Nephron progenitor cell (in vitro differentiated cells): ENCODE measurements at places on chromosomes 13 and 19.

DNA sequence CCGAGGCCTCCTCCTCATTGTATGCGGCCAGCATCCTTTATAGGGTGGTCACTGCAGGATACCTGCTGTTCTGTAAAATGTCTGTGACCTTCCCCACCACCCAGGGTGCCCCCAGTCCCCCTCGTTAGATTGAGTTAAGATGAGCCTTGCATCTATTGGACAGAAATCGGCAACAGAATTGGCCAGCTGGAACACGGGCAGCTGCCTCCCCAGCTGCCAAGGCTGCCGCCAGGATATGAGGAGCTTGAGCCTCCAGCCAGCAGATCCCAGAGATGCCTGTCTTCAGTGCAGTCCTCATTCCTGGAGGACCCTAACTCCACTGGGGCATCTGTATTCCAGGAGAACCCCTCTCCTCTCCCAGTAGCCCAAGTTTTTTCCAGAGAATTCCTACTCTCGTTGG lies 463.0 kb downstream of the TSHZ3 start:
- H3K36me3 ChIP-seq, result no peaks in the 10 kb centered on the region
- no peak overlapping the region for H3K4me3 ChIP-seq
- peaks cover 6% of the 10 kb centered on the region for H3K4me1 ChIP-seq

- no peaks in the 10 kb centered on the region for H3K36me3 ChIP-seq
- H3K4me1 ChIP-seq, result no peaks in the 10 kb centered on the region
- DNase-seq, result no peak
- no peak overlapping the region for H3K27ac ChIP-seq
- H3K4me3 ChIP-seq, result no peak overlapping the region
These were observed 109.9 kb downstream of the RBM26 start for GRCh38 chr13:79295906-79296706.

- H3K4me1 ChIP-seq, result no peaks in the 10 kb centered on the region
- H3K27ac ChIP-seq, result no peak overlapping the region
- H3K27me3 ChIP-seq, result peaks cover 14% of the 10 kb centered on the region
- DNase-seq, result no peak
- H3K4me3 ChIP-seq, result no peak overlapping the region
- H3K36me3 ChIP-seq, result no peaks in the 10 kb centered on the region
These were observed 41.0 kb downstream of the POU4F1 start for GRCh38 chr13:78562237-78562889.

GRCh38 chr13:77492982-77493381 lies 42.5 kb upstream of the SCEL start:
- no peak for DNase-seq
- H3K4me1 ChIP-seq, result no peaks in the 10 kb centered on the region
- H3K4me3 ChIP-seq, result no peak overlapping the region
- H3K27ac ChIP-seq, result no peak overlapping the region
- H3K36me3 ChIP-seq, result no peaks in the 10 kb centered on the region
- H3K27me3 ChIP-seq, result peaks cover 3% of the 10 kb centered on the region

DNA sequence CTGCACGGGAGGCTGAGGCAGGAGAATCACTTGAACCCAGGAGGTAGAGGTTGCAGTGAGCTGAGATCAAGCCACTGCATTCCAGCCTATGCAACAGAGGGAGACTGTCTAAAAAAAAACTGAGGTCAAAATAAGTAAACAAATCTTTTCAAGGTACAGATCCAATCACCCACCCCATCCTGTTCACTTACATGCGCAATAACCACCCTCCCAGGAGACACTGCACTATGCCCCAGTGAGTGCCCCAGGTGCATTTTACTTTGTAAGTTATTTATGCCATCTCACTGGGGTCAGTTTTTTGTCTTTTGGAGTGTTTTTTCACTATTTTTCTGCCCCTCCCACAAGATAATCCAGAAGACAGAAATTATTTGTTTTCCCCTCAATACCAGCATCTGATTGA lies 6.9 kb upstream of the ZNF253 start:
- H3K4me3 ChIP-seq, result no peak overlapping the region
- H3K27me3 ChIP-seq, result peaks cover 7% of the 10 kb centered on the region
- no peak for DNase-seq

GRCh38 chr19:40689339-40690049 lies 957 bp downstream of the NUMBL start:
- peaks cover 4% of the 10 kb centered on the region for H3K4me1 ChIP-seq
- peaks cover 21% of the 10 kb centered on the region for H3K36me3 ChIP-seq
- no peak overlapping the region for H3K4me3 ChIP-seq
- peak; percentile 51 for DNase-seq

- H3K4me3 ChIP-seq, result no peak overlapping the region
- H3K36me3 ChIP-seq, result no peaks in the 10 kb centered on the region
These were observed 20.7 kb upstream of the CLN5 start for GRCh38 chr13:76971215-76971614.

DNA sequence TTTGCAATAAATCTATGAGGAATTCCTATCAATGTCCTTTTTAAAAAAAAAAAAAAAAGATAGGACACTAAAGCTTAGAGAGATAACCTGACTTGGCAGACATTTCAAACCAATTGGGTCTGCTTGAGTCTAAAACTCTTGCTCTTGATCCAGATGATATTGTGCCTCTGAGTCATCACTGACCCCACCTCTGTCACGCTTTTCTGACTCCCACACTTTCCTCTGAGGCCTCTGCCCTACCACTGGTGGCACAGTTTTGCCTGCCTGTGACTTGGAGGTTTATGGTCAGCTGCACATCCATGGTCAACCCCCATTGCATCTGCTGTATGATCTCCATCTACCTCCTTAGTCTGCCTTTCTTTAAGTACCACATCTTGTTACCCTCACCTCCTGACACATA lies 328.7 kb downstream of the SPRY2 start:
- no peak for DNase-seq
- peaks cover 16% of the 10 kb centered on the region for H3K4me1 ChIP-seq
- peaks cover 3% of the 10 kb centered on the region for H3K27me3 ChIP-seq
- peak overlapping the region; percentile 84 for H3K27ac ChIP-seq
- H3K4me3 ChIP-seq, result no peak overlapping the region

DNA sequence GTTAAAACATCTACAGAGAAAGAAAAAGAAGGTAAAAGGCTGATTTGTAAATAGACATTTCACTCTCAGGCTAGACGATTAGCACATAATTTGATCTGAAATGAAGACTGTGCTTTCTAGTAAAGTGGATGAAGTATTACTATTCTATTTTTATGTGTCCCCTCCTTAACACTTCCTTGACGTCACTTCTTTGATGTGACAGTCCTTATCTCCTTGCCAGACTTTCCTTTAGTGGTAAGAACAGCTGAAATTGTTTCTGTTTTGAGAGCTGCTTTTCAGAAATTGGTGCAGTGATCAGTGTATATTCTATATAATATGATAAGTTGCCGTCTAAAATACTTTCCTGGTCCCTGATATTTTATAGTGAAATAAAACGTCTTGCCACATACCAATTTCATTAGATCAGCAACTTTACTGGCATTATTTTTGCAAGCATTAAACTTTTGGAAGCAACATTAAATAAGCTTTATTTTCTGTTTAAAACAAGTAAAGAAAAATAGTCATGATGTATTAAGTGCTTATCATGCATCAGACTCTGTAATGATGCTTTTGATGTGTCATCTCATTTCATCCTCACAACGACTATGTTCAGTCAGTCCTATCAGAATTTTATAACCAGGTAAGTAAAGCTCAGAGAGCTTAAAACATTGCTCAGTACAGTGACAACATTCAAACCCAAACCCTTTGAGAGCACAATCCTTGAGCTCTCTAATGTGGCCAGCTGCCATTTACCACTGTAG lies 210.3 kb upstream of the PCDH9 start:
- no peaks in the 10 kb centered on the region for H3K36me3 ChIP-seq
- H3K27ac ChIP-seq, result no peak overlapping the region
- no peak overlapping the region for H3K4me3 ChIP-seq
- no peaks in the 10 kb centered on the region for H3K4me1 ChIP-seq

- peaks cover 17% of the 10 kb centered on the region for H3K4me1 ChIP-seq
- DNase-seq, result peak; percentile 82
- H3K36me3 ChIP-seq, result peaks cover 14% of the 10 kb centered on the region
- peak overlapping the region; percentile 77 for H3K27ac ChIP-seq
- peak overlapping the region; percentile 93 for H3K4me3 ChIP-seq
These were observed 2.3 kb downstream of the MIDN start for GRCh38 chr19:1250437-1251260.

GRCh38 chr13:43014162-43014561 lies 9.2 kb upstream of the DNAJC15 start:
- no peaks in the 10 kb centered on the region for H3K4me1 ChIP-seq
- H3K4me3 ChIP-seq, result no peak overlapping the region
- no peak for DNase-seq
- H3K27ac ChIP-seq, result no peak overlapping the region
- H3K27me3 ChIP-seq, result no peaks in the 10 kb centered on the region

- no peaks in the 10 kb centered on the region for H3K36me3 ChIP-seq
- H3K27me3 ChIP-seq, result no peaks in the 10 kb centered on the region
- no peak for DNase-seq
- no peak overlapping the region for H3K27ac ChIP-seq
- no peak overlapping the region for H3K4me3 ChIP-seq
These were observed 63.9 kb downstream of the GPC6 start for GRCh38 chr13:93290503-93290902.

DNA sequence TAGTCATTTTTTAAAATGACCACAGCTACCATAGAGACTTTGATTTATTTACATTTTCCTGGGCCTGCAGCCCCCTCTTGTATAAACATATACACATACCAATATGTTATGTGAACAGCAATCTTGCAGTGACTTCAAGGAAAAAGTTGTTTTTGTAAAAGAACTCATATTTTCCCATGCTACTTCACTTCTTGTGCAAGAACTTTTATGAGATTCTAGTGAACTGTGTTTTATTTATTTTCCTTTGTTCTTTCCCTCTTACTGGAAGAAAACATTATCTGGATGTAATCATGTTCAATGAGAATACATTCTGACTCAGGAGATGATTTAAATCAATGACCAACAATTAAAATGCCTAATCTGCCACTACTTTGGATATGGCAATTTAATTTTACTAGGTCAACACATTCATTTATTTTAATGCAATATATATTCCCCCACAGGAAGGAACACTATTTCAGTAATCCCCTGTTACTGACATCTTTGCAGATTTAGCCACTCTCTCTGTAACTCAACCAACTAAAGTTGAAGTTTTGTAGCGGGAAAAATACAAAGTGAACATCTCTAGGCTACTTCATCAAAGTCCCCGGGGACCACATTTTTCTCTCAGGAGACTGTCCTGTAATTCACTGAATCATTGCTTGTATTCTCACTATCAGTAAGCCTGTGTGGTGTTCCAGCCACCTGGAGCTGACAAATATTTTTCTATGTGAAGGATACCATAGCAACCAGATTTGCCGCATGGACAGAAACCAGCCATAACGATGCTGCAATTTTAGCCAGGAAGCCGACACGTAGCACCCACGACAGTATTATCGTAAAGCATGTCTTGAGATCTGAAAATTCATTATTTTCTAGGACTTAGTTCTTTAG lies 90.5 kb downstream of the STARD13 start:
- H3K4me1 ChIP-seq, result peaks cover 20% of the 10 kb centered on the region
- peak; percentile 16 for DNase-seq
- no peak overlapping the region for H3K4me3 ChIP-seq
- peaks cover 9% of the 10 kb centered on the region for H3K27me3 ChIP-seq

DNA sequence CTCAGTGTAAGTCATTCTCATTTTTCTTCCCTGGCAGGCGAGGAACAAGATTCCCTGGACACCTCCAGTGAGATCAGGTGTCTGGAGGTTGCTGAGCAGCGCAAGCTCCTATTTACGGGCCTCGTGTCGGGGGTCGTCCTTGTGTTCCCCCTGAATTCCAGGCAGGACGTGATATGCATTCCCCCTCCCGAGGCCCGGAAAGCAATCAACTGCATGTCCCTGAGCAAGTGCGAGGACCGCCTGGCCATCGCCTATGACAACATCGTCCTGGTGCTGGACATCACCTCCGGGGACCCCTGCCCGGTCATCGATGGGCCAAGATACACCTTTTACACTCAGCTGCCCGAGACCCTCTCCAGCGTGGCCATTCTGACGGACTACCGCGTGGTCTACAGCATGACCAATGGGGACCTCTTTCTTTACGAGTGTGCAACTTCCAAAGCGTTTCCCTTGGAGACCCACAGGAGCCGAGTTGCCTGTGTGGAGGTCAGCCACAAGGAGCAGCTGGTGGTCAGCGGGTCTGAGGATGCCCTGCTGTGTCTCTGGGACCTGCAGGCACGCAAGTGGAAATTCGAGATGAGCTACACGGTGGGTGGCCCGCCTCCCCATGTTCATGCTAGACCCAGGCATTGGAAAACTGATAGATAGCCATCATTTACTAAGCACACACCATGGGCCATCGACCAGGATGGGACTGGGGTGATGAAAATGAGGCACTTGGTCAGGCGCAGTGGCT lies 21.5 kb upstream of the SIN3B start:
- H3K4me1 ChIP-seq, result peaks cover 6% of the 10 kb centered on the region
- H3K4me3 ChIP-seq, result no peak overlapping the region
- no peaks in the 10 kb centered on the region for H3K36me3 ChIP-seq
- peak; percentile 18 for DNase-seq

- no peak overlapping the region for H3K27ac ChIP-seq
- peaks cover 6% of the 10 kb centered on the region for H3K4me1 ChIP-seq
- no peaks in the 10 kb centered on the region for H3K36me3 ChIP-seq
- H3K4me3 ChIP-seq, result no peak overlapping the region
- H3K27me3 ChIP-seq, result no peaks in the 10 kb centered on the region
These were observed 99.7 kb downstream of the PCDH9 start for GRCh38 chr13:67130444-67130843.

DNA sequence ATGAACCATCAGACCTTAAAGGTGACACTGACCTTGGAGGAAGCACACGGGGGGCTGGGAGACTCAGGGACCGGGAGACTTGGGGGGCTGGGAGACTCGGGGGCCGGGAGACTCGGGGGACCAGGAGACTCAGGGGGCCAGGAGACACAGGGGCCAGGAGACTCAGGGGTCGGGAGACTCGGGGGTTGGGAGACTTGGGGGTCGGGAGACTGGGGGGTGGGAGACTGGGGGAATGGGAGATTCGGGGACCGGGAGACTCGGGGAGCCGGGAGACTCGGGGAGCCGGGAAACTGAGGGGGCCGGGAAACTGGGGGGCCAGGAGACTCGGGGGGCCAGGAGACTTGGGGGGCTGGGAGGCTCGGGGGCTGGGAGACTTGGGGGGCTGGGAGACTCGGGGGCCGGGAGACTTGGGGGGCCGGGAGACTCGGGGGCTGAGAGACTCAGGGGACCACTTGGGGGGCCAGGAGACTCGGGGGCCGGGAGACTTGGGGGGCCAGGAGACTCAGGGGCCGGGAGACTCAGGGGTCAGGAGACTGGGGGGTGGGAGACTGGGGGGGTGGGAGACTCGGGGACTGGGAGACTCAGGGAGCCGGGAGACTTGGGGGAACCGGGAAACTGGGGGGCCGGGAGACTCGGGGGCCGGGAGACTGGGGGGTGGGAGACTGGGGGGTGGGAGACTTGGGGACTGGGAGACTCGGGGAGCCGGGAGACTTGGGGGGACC lies 62.9 kb downstream of the RASA3 start:
- peaks cover 8% of the 10 kb centered on the region for H3K27me3 ChIP-seq
- H3K4me3 ChIP-seq, result no peak overlapping the region
- DNase-seq, result peak; percentile 0
- H3K4me1 ChIP-seq, result peaks cover 55% of the 10 kb centered on the region

DNA sequence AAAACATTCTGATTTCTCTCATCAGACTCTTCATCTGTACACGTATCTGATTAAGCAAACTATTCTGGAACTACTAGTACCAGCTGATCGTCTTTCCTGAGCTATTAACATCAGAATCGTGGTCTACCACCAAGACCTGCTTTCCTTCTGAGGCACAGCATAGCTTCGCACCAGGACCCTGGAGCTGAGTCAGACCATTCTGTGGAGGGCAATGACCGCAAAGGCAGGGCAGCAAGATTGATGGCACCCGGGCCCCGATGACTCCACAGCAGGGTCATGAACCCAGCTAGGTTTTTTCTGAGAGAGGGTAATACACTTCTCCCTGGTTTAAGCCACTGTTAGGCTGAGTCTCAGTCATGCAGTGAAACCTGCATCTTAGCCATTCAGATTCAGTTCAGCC lies 158.7 kb upstream of the GPR12 start:
- no peak overlapping the region for H3K4me3 ChIP-seq
- no peak for DNase-seq
- H3K36me3 ChIP-seq, result no peaks in the 10 kb centered on the region
- H3K4me1 ChIP-seq, result peaks cover 30% of the 10 kb centered on the region
